ENCODE measurements at places on chromosomes 2 and 18. TPM values are rescaled to one million over a fixed set of nuclear protein-coding genes. Genes with fewer than 3 reads are reported as not detected.

- DNase-seq: no peak
Observed at GRCh38 chr18:79227621-79228020, 158.4 kb downstream of the ATP9B start.

GRCh38 chr18:45839414-45840395 is 14.2 kb downstream of the SIGLEC15 start:
- DNase-seq: peak; percentile 78

The STK11IP gene
- 11.6 TPM for total RNA-seq

The CCDC68 gene
- total RNA-seq: 1.1 TPM

The DTNB gene
- total RNA-seq: 11.3 TPM

DNA sequence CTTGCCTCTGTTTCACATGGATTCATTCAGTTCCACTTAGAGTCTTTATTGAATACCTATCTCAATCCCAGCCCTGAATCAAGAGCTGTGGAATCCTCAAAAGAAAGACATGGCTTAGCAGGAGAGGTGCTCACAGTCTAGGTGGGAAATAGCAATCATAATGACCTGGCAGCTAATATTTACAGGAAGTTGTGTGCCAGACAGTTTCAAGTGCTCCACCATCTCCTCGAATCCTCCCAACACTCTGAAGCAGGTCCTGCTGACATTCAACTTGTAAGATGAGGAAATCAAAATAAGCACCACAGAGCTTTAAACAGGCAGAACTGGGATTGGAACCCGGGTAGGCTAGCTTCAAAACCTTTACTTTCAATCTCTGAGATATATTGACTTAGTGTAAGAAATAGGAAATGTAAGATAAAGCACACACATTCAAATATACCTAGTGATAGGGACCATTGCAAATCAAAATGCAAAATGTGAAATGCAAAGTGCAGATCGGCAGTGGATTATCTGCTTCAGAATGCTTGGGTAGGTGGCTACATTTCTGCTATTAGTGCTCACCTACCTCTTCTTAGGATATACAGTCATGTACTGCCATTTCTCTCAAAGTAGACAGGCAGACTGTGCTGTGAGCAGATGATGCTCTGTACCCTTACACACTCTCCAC is 182.0 kb downstream of the PRKCE start:
- no peak for DNase-seq

DNA sequence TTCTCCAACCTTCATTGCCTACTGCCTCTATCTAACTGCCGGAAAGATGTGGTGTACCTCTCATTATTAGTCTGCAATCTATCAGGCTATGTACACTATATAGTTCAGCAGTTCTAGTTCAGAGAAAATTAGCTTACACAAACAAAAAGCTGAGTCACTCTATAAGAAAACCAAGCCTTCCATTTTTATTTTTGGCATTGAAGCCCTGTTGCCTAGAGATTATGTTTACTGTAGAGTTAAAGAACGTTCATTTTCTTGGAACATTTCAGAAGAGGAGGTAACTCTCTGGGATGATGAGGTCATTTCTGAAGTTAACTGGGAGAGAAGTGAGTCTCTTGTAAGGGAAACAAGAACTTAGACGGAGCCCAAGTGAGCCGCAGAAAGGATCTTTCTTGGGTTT is 133.5 kb downstream of the FAM124B start:
- DNase-seq: peak; percentile 72

GRCh38 chr18:79558933-79559416 is 120.6 kb upstream of the CTDP1 start:
- no peak for DNase-seq

The PSD4 gene
- total RNA-seq: 1.0 TPM

The CNDP1 gene
- not detected for total RNA-seq

The GALR1 gene
- not detected for total RNA-seq

- no peak for DNase-seq
Observed at GRCh38 chr2:239870863-239871262, 154.3 kb downstream of the NDUFA10 start.

The DUSP2 gene
- total RNA-seq: 0.23 TPM

The SLC35F6 gene
- 34.8 TPM for total RNA-seq

GRCh38 chr2:168355121-168355520 is 101.0 kb upstream of the CERS6 start:
- DNase-seq: peak; percentile 15

DNA sequence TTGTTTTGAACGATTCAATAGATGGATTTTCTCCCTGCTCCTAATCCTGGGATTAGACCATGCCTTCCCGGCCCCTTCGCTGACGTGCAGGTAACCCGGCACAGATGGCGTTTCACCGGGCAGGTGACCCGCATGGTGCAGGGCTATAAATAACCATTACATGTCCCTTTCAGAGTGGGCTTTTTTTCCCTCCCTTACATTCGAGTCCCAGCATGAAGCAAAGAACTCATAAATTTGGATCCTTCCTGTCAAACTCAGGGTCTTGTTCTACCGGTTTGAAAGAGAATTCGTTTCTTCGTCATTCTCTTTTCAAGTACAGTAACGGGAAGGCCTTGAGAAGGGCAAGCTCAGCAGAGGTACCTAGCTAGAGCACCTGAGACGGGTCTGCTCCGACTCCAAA is 46.1 kb downstream of the EDAR start:
- no peak for DNase-seq

- DNase-seq: no peak
Observed at GRCh38 chr2:49598231-49598630, 443.9 kb upstream of the FSHR start.

The CDH20 gene
- not detected for total RNA-seq

The CEP68 gene
- 8.4 TPM for total RNA-seq

GRCh38 chr2:233598952-233599351 is 18.5 kb upstream of the UGT1A8 start:
- DNase-seq: no peak

The IKZF2 gene
- 5.1 TPM for total RNA-seq

DNA sequence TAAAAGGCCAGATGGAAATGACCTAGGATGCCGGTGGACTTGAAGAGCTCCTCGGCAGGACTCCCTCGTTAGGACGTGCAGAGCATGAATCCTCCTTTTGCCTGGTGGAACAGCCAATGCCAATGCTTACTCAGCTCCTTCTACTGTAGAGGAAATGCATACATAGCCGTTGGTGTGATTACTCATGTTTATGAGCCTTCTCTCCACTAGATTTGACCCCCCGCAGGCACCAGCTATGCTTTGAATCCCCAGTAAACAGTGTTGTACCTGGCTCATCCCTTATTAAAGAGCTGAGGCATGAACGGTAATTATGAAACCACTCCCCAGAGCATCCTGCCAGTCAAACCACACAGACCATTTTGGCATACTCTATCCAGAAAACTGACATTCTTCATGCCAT is 172.8 kb downstream of the ANTXR1 start:
- DNase-seq: peak; percentile 80

DNA sequence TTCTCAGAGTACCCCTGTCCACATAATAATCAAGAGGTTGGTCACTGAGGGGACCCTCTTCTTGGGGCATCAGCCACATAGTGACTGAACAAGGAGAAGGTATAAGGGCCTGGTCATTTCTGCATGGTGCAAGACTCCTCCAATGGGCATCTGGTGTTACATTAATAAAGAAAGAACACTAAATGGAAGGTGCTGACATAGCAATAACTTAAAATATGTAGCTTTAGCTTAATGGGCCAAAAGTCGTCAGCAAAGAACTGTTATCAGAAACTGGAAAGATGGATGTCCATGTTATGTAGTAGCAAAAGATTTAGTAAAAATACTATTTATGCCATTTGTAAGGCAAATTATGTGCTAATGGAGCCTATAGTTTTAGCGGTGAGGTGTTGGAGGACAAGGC is 916.5 kb upstream of the SOX11 start:
- no peak for DNase-seq

GRCh38 chr2:53188851-53189510 is 578.6 kb upstream of the CHAC2 start:
- DNase-seq: no peak

DNA sequence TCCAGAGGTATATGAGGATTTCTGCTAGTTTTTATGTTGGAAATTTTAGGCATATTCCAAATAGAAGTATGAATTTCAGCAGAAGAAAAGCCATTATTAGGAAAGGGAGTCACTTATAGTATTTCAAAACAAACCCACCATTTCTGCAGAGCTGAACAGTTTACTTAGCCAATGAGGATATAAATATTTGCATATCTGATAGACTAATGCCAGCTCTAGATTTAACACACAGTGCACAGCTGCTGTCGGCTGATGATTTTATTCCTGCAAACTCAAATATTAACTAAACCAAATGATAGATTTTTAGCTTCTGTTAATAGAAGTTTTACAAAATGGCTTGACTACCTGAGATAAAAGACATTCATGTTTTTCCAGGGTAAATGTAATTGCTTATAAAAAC is 375.8 kb upstream of the FANCL start:
- no peak for DNase-seq

The EGR4 gene
- not detected for total RNA-seq

DNA sequence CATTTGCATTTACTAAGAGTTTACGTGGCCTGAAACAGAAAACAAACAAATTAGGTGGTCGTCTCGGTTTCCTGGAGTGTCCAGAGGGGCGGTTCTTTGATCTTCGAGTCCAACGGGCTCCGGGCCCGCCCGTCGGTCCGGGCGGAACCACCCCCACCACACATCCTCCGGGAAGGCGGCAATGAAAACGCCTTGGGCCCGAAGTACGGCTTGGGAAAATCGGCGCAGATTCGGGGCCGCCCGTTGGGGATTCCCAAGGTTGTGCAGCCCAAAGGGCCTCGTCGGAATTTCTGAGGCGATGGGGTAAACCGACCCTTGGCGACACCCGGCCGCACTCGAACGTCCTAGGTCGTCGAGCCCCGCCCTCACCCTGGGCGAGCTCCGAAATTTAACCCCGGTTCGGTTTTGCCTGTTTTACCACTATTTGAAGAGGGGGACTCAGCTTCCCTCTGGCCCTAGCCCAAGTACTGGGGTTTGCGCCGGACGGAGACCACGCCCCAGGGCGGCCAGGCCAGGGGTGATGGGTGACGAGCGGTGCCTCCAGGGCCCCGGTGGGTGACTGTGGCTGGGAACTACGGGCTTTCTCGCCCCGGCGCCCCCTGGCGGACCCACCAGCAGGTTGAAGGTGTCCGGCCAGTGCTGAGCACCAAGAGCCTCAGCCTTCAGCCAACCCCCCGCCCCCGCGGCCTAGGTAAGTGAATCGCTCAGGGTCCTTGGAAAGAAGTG is 1.9 kb upstream of the CFAP53 start:
- DNase-seq: no peak

- peak; percentile 31 for DNase-seq
Observed at GRCh38 chr2:182666674-182667314, 49.3 kb upstream of the DNAJC10 start.

The DIPK1C gene
- total RNA-seq: not detected

GRCh38 chr2:117785740-117786139 is 28.8 kb upstream of the DDX18 start:
- DNase-seq: peak; percentile 20

DNA sequence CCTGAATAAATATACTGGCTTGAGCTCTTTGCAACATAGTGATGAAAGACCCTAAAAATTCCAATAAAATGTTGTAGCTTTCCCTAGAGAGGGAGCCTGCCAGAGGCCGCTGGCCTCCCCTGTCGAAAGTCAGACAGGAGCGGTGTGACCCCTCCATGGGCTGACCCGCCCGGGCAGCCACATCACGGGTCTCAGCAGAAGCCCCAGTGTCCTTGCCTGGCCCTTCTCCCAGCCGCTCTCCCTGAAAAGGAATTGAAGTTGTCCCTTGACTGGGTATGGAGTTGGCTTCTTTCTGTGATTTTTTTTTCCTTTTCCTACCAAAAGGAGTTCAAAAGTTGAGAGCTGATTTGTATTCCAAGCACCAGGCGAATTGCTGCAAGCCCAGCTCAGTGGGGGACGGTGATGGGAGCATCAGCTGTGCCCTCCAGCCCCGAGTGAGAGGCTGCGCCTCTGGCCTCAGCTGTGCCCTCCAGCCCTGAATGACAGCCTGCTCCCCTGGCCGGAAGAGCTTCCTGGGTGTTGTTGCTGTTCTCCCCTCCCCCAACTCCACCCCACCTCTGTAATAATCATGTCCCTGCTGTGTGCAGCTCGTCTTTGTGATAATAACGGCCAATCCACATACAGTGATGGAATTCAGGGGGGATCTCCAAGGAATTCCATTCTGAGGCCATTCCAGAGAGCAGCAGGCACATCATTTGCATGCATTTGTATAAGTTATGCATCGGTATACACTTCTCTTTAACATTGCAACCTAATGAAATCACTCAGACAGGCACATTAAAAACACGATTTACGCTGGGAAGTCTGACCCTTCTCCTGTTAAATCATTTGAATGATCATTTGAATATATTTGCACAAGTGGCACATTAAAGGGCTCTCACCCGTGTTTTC is 501.0 kb downstream of the EIPR1 start:
- DNase-seq: no peak

DNA sequence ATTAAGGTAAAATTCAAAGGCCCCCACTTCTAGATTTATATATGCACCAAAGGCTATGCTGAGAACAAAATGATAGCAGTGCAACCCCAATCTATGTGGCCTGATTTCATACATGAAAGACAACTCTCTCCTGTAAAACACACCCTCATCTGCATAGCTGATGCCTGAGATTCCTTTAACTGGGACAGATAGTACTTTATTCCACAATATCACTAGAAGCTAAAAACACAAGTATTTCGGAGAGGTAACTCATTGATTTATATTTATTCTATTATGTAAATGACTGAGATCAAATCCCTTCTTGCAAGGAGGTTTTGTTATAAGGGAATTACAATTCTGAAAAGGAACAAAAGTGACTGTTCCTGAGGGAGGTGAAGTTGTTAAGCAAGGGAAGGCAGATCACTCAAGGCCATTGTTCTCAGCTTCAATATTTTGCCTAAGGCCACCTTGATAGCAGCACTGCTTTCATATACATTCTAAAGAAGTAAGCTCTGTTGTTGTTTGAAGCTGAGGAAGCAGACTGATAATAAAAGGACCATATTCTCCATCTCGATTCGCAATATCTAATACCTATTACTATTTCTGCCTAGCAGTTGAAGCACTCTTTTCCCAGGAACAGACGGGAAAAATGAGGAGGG is 471.0 kb upstream of the CDH7 start:
- no peak for DNase-seq

- DNase-seq: peak; percentile 50
Observed at GRCh38 chr2:109382951-109383350, 230.8 kb downstream of the SEPTIN10 start.

- no peak for DNase-seq
Observed at GRCh38 chr2:199130501-199130900, 327.2 kb downstream of the SATB2 start.

DNA sequence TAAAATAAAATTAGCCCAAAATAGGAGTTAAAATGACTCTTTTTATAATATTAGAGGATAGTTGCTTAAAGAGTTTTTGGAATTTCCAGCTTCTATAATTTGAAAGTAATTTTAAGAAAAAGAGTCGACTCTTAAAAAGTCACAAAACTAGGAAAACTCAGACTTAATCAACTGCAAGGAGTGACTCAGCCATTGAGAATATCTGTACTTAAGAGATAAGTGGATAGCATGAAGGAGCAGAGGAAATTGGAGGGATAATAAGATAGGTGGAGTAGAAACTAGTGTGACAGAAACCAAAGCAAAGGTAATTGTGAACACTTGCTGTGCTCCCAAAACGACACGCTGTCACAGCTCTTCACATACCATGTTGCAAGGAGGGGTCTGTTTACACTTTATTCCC is 8.4 kb downstream of the RSAD2 start:
- no peak for DNase-seq

The FIGN gene
- 3.7 TPM for total RNA-seq
